ENCODE measurements at places on chromosomes 16 and 17.
A peak's percentile ranks its signal among the peaks of the same experiment; 100 is the strongest.

GRCh38 chr17:47713980-47714700 is 18.9 kb upstream of the TBX21 start:
- no peak for DNase-seq

DNA sequence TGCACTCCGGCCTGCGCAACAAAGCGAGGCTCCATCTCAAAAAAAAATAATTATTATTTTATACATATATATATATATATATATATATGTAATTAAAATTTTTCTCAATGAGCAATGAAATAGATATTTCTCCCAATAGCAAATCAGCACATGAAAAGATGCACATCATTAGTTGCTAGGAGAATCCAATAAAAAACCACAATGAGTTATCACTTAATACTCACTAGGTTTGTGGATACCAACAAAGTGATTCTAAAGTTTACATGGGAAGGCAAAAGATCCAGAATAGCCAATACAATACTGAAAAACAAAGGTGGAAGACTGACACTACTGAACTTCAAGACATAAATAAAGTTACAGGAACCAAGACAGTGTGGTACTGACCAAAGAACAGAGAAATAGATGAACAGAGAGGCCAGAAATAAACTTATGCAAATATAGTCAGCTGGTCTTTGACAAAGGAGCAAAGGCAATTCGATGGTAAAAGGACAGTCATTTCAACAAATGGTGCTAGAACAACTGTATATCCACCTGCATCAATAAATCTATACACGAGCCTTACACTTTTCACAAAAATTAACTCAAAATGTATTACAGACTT is 13.6 kb downstream of the SMG6 start:
- no peak for DNase-seq

- no peak for DNase-seq
Measured at GRCh38 chr16:47395733-47396498, 64.9 kb downstream of the ITFG1 start.

DNA sequence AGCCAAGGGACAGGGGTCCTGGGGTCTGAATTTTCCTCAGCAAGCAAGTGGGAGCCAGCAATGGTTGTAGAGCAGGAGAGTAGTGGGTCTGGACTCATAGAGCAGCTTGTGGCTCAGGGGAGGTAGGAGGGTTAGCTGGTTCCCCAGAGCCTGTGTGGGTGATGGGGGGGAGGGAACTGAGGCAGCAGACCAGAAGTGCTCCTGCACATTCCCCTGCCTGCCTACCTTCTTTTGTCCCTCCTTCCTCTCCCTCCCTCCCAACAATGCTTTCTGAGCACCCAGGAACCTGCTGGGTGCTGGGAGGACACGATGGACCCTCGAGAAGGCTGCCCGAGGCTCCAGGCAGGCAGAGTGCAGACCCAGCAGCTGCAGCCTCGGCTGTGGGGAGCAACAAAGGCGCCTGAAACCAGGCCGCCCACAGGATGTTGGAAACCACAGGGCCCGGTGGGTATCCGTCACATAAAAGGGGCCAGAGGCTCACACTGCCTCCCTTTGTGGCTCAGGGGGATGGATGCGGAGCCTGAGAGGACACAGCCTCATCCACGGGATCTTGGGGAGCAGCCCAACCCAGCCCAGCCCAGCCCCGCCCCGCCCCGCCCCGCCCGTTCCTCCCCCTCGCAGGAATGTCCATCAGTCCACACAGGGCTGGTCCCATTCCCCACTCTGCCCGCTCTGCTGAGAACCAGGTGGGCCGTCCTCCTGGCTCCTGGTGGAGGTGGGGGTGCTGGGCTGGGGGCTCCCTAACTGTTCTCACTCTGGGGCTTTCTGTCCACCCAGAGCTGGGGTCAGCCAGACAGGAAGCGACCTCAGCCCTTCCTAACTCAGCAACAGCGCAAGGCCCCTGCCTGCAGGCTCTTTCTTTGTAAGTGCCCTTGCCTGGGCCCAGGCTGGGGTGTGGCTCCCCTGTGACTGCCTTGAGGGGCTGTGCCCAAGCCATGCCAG is 1.7 kb upstream of the NLRC3 start:
- DNase-seq = peak; percentile 72

- no peak for DNase-seq
Measured at GRCh38 chr16:78522327-78522726, 422.9 kb downstream of the WWOX start.

DNA sequence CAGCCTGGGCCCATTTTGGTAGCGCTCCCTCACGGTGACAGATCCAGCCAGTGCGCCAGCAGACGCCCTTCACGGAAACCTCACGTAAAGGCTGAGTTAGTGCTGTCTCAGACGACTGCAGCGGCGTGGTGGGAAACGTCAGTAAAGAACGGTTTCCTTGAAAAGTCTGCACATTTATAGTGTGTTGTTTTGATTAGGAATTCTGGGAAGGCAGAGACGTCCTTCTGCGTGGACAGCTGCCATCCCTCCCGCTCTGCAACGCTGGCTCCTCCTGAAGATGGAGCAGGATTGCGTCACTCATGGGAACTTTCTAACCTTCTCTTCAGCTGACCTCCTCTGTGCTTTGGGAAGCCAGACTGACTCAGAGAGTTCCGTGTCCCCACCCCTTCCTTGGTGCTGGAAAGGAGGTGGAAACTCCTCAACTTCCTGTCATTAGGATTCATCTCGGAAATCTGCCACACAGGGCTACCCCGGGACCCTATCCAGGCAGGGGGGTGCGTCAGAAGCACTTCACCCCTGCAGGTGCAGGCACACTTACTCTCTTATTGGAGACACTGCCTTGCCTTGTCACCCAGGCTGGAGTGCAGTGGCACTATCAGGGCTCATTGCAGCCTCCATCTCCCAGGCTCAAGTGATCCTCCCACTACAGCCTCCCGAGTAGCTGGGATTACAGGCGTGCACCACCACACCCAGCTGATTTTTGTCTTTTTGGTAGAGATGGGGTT is 24.3 kb upstream of the CRISPLD2 start:
- DNase-seq = no peak

DNA sequence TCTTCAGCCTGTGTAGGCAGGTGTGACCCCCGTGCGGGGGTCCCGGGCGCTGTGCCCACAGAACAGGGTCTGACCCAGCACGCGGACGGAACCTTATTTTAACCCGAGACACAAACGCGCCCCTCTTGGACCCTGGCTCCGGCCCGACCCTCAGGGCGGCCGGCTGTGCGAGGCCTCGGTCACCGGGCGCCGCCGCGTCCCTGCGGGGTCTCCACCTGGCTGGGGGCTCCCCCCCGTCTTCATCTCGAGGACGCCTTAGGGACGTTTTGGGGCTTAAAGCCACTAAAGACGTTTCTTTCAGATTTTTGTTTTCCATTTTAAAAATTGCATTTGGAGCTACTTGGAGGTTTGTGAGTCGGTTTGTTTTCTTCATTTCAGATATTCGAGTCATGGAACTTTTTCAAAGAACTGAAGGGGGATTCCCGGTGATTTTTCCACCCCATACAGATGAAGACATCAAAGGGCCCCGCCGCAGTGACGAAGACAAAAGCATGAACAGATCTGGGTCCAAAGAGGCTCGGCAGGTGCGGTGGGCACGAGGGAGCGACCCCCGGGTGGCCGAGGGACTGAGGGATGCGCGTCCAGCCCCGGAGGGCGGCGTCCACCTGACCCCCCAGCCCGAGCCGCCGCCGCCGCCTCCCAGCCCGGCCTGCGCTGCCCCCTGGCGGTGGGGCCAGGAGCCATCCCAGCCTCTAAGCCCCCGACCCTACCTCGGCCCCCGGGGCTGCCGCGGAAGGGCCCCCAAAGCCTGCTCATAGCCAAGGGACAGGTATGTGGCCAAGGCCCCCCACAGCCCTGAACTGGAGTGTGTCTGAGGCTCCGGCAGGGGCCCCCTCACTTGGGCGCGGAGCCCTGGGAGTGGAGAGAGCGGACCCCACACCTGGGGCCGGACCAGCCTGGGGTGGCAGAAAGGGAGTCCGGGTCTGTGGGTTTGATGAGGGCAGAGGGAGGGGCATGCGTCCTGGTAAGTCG is 3.8 kb upstream of the CD7 start:
- peak; percentile 84 for DNase-seq

GRCh38 chr16:80390871-80391489 is 149.8 kb upstream of the DYNLRB2 start:
- DNase-seq = no peak

DNA sequence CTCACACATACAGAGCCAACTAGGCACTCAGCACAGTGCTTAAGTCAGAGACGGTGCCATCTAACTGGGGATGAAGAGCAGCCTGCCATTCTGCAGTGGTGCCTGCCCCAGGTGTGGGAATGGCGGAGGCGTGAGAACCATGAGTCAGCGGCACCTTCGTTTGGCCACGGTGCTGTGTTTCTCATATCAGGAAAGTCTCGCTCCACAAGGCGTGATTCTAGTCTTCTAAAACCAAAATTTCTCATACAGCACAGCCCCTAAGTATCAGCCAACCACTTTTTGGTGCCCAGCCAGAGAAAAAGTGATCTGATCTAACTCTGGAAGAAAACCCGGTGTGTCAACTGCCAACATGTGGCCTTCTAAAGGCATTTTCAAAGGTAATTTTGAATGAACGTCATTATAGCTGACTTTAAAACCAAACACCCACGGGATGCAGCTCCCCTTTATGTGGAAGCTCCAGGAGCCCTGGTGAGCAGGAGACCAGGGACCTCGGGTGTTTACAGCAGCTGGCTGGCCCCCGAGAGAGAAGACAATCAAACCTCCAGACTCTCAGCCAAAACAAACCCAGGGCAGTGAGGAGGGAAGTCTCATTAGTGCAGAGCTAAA is 54.6 kb downstream of the ABCC12 start:
- peak; percentile 73 for DNase-seq

DNA sequence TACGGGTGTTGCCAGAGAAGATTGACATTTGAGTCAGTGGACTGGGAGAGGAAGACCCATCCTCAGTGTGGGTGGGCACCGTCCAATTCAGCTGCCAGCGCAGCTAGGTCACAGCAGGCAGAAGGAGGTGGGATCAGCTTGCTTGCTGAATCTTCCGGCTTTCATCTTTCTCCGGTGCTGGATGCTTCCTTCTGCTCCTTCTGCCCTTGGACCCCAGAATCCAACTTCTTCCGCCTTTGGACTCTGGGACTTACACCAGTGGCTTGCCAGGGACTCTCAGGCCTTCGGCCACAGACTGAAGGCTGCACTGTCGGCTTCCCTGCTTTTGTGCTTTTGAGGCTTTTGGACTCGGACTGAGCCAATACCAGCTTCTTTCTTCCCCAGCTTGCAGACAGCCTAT is 46.1 kb upstream of the RPL38 start:
- DNase-seq = no peak

DNA sequence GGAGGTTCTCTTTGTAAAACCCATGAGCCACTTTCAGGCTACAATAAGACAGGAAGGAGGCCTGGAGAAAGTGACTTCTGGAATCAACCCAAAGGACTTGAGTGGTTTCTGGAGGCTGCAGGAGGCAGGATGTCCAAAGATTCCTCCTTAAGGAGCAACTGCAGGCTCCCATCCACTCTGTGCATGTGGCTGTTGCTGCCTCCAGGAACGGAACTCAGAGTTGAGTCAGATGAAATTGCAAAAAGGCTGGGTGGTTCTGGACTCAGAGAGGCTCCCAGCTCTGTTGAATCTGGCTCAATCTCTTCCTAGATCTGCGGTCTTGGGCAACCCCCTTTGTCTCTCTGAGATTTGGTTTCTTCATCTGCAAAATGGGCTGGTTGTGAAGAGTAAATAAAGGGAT is 197.1 kb downstream of the SHISA9 start:
- DNase-seq = no peak

GRCh38 chr17:48549281-48549630 is 4.3 kb upstream of the HOXB2 start:
- DNase-seq = no peak

DNA sequence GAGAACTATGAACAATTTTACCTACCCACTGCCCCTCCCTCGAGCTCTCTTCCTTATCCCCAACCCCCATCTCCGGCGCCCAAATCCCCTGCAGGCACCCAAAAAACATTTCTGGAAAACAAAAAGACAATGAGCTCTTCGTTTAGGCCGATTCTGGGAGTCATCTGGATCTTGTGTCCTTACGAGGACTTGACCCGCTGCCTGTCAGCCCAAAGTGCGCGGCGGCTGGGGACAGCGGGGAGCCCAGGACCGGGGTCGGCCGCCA is 524 bp downstream of the STRADA start:
- DNase-seq = no peak

DNA sequence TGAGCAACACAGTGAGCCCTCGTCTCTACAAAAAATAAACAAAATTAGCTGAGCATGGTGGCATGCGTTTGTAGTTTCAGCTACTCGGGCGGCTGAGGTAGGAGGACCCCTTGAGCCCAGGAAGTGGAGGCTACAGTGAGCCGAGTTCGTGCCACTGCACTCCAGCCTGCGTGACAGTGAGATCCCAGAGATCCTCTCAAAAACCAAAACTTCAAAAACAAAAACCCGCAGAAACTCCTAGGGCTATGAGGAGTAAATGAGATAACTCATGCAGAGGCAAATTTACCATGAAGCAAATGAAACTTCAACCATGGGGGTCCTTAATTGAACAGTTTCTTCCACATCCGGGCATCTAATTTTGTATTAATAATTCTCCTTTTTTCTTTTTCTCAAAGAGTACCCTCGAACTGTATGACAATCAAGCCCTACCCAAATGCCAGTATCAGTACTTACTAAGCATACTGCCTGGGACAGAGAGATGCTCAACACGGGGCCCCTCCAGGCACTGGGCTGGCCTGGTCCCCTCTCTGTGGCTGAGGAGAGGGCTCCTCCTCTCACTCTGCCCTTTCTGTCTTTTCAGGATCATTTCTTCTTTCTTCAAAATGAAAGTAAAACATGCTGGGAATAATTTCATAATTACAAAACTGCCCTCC is 789 bp upstream of the PIPOX start:
- DNase-seq = no peak

GRCh38 chr17:2393174-2393953 is 7.5 kb downstream of the MNT start:
- peak; percentile 86 for DNase-seq

DNA sequence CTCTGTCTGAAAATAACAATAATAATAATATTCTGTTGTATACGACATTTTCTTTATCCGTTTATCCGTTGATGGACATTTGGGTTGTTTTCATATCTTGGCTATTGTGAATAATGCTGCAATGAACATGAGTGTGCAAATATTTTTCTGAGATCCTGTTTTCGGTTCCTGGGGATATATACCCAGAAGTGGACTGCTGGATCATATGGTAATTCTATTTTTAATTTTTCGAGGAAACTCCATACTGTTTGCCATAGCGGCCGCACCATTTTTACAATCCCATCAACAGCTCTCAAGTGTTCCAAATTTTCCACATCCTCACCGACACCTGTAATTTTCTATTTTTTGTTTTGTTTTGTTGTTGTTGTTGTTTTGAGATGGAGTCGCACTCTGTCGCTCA is 5.3 kb upstream of the PRSS41 start:
- DNase-seq = no peak

DNA sequence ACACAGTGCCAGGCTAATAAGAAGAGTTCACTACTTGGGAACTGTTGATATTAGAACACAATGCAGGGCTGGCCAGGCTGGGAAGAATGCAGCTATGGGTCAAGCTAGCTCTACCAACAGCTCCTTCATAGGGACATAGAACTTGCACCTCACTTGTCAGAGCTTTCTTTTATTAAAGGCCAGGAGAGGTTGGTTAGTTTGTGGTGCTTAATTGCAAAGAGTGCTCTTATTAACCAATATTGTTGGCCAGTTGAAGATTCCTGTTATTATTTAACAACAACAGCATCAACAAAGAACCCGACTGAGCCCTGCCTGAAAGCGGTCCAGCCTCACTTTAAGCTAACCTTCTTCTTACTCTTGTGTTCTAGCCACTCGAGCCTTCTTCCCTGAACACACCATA is 43.4 kb upstream of the ANKFN1 start:
- no peak for DNase-seq

GRCh38 chr17:30334421-30334820 is 564 bp upstream of the TMIGD1 start:
- no peak for DNase-seq

Data from activated CD4-positive, alpha-beta T cell treated with anti-CD3 and anti-CD28 coated beads, Interleukin-2, amount 50 U/mL, for 48 hours (primary cell).